ENCODE measurements at places on chromosomes 4 and X.

- peak; percentile 13 for DNase-seq
These were observed 44.1 kb upstream of the FRMD7 start for GRCh38 chrX:132171881-132172280.

DNA sequence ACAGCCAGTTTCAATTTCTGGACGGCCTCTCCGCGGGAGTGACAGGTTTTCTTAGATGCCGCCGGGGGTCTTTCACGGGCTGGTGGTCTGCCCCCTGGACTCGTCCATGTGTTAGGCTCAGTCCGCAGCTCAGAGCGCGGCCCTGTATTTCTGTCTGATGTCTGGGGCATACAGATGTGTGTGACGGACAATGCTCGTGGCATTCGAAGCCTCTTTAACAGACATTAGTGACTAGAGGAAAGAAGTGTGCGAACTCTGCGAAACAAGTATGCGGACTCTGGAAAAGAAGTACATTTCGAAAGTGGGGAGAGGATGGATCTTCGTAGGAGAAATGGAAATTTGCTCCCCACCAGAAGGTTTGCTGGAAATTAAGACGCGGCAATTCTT, 793 bp upstream of the DCUN1D4 start:
- DNase-seq: peak; percentile 43

GRCh38 chrX:19555683-19556082, 40.4 kb upstream of the MAP3K15 start:
- DNase-seq: no peak

DNA sequence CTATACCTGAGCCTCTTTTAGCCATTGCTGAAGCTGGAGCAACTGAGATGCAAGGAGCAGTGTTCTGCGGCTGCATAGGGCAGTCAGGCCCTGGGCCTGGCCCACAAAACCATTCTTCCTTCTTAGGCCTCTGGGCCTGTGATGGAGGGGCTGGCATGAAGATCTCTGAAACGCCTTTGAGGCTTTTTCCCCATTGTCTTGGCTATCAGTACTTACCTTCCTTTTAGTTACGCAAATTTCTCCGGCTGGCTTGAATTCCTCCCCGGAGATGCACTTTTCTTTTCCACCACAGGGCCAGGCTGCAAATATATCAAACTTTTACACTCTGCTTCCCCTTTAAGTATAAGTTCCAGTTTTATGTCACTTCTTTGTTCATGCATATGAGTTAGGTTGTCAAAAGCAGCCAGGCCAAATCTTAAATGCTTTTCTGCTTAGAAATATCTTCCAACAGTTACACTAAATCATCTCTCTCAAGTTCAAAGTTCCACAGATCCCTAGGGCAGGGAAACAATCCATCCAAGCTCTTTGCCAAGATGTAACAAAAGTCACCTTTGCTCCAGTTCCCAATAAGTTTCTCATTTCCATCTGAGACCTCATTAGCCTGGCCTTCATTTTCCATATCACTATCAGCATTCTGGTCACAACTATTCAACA, 194.4 kb upstream of the PCDH7 start:
- DNase-seq: no peak

GRCh38 chr4:72205298-72205697, 173.5 kb downstream of the NPFFR2 start:
- no peak for DNase-seq

- DNase-seq: no peak
These were observed 89.1 kb upstream of the C1GALT1C1 start for GRCh38 chrX:120718969-120719368.

DNA sequence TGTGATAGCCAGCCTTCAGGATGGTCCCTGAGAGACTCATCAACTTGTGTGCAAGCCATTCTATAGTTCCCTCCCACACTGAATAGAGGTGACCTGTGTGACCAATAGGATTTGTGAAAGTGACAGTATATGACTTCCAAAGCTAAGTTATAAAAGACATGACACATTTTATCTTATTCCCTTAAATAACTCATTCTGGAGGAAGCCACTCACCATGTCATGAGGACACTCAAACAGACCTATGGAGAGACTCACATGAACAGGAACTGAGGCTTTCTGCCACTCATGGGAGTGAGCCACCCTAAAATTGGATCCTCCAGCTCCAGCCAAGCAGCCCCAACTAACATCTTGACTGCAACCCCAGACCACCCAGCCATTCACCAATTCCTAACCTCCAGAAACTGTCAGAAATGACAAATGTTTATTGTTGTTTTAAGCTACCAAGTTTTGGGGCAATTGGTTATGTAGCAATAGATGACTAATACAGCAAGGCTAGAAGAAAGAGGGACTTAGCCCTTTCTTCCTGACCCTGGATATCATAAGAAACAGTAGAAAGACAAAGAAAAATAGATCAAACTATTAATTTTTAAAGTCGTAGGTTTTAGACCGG, 9.0 kb upstream of the CHIC2 start:
- DNase-seq: peak; percentile 29

- DNase-seq: peak; percentile 13
These were observed 1.4 kb downstream of the SMARCA5 start for GRCh38 chr4:143514901-143515300.

GRCh38 chrX:6885909-6886308, 261.6 kb upstream of the STS start:
- DNase-seq: no peak

DNA sequence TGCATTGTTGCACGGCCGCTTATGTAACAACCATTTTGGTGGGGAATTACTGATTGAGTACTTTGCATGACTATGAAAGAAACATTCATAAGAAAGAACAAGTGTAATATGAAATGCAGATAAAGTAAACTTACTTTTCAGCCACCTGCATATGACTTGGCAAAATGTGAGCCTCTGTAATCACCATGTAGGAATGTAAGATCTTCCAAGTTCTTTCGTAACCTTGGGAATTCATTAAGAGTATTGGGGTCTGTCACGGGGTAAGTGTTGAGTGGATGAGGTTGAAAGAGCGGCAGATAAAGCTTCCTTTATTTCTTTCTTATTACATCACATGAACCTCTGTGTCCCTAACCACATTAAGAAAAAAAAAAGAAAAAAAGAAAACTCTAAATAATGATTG, 348.5 kb upstream of the NR3C2 start:
- peak; percentile 70 for DNase-seq

DNA sequence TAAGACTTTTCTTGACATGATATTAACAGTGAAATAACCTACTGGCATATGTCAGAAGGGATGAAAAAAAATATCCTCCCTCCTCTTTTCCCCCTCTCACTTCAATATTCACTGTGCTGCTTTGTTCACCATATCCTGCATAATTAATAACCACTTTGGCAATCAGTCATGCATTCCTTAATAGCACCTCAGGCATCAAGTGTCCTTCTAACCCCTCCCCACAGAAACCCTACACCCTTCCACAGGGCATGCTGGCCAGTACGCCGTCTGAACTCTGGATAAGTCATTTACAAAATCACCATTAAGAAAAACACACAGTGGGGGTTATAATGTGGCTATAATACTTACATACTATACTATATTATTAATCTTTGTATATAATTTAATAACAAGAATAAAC, 165.9 kb downstream of the PDGFC start:
- DNase-seq: peak; percentile 34

- no peak for DNase-seq
These were observed 133.8 kb upstream of the LCORL start for GRCh38 chr4:18155067-18156041.

DNA sequence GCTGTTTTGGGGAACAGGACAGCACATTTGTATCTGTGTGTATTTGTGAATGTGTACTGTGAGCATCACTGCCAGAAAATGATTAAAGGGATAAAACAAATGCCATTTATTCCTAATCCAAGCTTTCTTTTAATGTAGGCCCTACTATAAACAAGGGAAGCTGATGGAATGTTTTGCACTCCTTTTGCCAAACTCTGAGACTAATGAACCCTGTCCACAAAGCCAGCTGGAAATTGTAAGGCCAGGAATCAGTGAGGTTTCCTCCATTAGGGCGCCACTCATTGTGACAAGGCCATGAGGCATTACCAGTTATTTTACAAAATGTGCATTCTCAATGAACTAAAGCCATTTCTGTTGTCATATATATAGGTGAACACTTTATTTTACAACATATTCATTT, 163.0 kb upstream of the NAP1L5 start:
- no peak for DNase-seq

- no peak for DNase-seq
These were observed 56.6 kb upstream of the BEX4 start for GRCh38 chrX:103158317-103158621.

DNA sequence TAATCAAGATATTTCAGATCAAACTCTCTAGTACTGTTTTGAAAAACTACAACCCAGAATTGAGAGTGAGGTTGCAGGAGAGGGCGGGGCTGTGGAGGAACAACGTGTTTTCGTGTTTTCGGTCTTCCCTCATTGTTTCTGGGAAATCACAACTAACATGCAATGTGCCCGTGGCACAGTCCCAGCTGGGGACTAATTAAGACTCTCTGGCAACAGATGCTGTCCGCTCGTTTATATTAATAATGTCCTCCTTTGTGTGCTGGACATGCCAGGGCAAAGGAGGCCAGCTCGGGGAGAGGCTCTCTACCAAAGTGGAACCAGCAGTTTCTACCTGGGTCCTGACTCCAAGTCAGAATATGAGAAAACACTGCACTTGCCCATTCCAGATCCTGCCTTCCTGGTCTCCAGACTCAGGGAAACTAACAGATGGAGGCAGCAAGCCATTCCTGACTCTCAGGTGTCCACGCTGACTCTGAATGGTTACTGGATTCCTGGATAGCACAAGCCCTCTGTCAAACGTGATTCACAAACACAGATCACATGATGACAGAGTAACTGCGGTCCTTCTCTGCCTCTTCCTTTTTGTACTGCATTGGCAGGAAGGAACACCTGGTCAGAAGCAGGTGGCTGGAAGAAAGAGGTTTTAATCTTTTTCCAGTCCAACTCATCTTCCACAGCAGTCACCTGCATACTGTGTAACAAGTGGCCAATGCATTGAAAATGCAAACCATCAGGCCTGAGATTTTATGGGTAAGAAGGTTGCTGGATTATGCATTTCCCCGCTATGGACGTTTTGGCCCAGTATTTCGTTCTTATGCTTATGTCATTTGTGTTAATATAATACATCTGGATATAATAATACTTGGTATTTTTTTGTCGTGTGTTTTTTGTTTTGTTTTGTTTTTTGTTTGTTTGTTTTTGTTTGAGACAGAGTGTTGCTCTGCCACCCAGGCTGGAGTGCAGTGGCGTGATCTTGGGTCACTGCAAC, 65.0 kb downstream of the COQ2 start:
- no peak for DNase-seq

GRCh38 chrX:41602816-41603345, 85.9 kb upstream of the GPR34 start:
- DNase-seq: peak; percentile 23

- peak; percentile 86 for DNase-seq
These were observed 3.3 kb downstream of the PDLIM5 start for GRCh38 chr4:94455081-94455480.

DNA sequence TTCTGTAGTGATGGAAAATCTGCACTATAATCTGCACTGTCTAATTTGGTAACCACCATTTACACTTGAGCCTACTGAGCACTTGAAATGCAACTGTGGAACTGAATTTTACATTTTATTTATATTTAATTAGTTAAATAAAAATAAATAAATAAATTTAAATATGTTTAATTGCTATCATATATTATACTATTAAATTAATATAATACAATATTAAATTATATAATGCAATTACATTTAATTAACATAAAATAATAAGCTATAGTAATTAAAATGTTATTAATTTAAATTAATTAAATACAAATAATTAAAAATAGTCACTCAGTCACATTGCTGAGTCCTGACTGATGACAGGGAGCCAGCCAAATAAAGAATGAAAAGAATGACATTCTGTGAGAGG, 170.2 kb upstream of the F9 start:
- no peak for DNase-seq

DNA sequence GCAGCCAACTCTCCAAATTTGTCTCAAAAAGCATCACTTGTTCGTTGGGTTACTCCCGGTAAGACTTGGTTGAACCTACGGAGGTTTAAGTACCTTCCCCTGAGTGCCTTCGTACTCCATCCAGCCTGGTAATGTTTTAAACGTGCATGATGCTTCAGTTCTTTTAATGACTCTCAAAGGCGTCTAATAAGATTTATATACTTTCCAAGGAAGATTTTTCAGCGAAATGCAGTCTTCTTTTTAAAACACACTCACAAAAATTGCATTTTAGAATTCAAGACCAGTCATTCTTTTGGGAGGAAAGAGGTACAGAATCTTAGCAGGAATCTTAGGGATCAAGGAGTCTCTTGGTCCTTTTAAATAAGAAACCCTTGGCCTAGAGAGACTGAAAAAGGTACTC, 430 bp upstream of the TRPC3 start:
- DNase-seq: no peak

DNA sequence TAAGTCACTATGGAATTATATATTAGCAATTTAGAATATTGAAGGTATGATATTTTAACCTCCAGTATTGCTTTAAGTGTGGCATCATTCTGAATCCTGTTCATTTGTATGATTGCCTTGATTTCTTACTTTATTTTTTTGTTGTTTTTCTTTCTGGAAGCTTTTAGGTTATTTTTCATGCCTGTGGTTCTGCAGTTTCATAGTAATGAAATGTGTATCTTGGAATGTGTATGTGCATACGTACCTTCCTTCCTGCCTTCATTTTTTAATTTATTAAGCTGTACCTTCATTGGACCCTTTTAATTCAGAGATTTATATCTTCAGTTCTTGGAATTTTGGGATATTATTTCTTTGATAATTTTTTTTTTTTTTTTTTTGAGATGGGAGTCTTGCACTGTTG, 22.1 kb downstream of the CPEB2 start:
- DNase-seq: peak; percentile 69

DNA sequence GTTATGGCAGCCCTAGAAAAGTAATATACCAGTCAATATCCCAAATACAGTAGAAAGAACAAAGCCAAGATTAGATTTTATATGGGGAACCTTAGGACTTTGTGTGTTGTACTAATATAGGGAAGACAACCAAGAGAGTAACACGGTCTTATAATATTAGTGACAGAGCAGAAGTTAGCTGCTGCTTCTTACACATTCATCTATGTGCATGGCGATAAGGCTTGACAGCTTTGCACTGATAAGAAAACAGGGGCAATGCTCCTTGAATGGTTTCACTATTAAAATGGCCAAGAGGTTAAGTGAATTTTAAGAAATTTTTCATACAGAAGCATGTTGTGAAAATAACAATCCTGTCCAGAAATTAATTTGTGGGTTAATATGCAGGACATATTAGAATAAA, 521.6 kb downstream of the CCSER1 start:
- DNase-seq: no peak
